ENCODE measurements at places on chromosomes 12 and 14. TPM values are rescaled to one million over a fixed set of nuclear protein-coding genes. Genes with fewer than 3 reads are reported as not detected.

OLR1 gene
- total RNA-seq, result 2.3 TPM

DAO gene
- not detected for total RNA-seq

STXBP6 gene
- total RNA-seq, result 1.9 TPM

SLC25A21 gene
- total RNA-seq, result 0.89 TPM

CLEC2B gene
- total RNA-seq, result 2.5 TPM

PLEKHH1 gene
- 4.5 TPM for total RNA-seq

CCNB1IP1 gene
- 58.5 TPM for total RNA-seq

TM9SF1 gene
- total RNA-seq, result 67.8 TPM

SOAT2 gene
- total RNA-seq, result 0.26 TPM

HVCN1 gene
- total RNA-seq, result 0.80 TPM

ZCCHC8 gene
- 27.6 TPM for total RNA-seq

LUM gene
- total RNA-seq, result 0.22 TPM

SDSL gene
- 27.0 TPM for total RNA-seq

NPFF gene
- total RNA-seq, result not detected

PAPLN gene
- 10.8 TPM for total RNA-seq

SERPINA3 gene
- total RNA-seq, result 5.9 TPM

LTBR gene
- 195 TPM for total RNA-seq

CACNA1C gene
- not detected for total RNA-seq

RAN gene
- 1,547 TPM for total RNA-seq

FGD4 gene
- 1.5 TPM for total RNA-seq

KLRC3 gene
- not detected for total RNA-seq

TC2N gene
- 0.57 TPM for total RNA-seq

RNASE3 gene
- not detected for total RNA-seq

KRT6C gene
- total RNA-seq, result not detected

C12orf54 gene
- not detected for total RNA-seq

All from A549 treated with DMSO at 1 μM for 4 hours (cell line).